NCI-H1417 treated with DMSO at 0.1 percent for 48 hours (cell line): ENCODE measurements at places on chromosomes 1 and 21.

DNA sequence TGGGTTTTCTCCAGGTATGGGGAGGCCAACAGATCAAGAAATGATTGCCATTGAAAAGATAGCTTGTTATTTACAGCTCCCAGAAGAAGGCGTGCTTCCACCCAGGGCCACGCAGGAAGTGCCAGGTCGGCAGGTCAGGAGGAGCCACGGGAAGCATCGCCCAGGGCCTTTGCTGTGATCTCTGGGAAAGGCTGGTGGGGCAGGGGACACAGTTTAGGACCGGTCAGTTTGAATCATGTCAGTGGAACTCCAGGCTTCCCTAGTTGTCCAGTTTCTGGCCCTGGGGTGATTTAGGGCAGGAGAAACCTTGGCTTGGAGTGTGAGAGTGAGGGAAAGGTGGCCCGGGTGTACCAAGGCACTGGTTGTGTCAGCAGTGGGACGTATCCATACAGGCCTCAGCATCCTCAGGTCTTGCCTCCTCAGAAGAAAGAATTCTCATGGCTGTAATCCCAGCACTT lies 11.4 kb downstream of the PLA2G5 start:
- DNase-seq, result no peak

GRCh38 chr1:61083013-61083806 lies 849 bp downstream of the NFIA start:
- DNase-seq, result no peak

- no peak for DNase-seq
These were observed 13.6 kb downstream of the ZYG11B start for GRCh38 chr1:52739699-52740467.

DNA sequence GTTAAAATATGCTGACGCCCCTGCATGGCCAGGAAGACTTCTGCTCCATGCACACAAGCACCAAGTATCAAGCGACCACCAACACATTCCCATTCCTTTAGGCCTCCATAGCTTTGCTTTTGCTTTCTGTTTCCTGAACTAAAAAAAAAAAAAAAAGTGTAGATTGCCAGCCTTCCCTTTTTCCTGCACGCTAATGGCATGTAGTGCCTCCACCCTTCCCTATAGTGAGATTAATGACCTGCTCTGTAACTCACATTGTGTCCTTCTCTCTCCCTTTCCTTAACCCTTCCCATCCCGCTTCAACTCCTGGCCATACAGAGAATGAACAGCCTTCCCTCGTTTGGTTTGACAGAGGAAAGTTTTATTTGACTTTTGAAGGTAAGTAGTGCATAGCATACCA lies 57.1 kb upstream of the DYNLT5 start:
- DNase-seq, result no peak

GRCh38 chr1:156589546-156589945 lies 2.0 kb upstream of the NAXE start:
- no peak for DNase-seq

DNA sequence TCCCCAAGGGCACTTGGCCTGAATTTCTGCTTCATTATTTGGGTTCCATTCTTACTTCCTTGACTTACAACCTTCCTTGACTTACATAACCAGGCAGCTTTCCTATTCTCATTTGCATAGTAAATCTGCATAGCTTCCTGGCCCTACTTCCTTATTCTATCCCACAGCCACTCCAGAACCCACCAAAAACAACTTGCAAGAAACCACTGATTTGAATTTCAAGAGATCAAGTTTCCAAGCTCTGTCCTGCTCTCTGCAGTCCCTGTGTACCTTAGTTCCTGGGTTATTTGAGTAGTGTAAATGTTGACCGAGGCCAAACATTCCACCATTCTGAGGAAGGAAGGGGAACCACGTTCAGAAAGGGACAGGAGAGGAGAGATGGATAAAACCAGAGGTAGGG lies 603.3 kb downstream of the PTPRC start:
- DNase-seq, result no peak

GRCh38 chr1:167973832-167974231 lies 37.0 kb upstream of the MPC2 start:
- DNase-seq, result no peak

- DNase-seq, result no peak
These were observed 105.8 kb downstream of the SIK1 start for GRCh38 chr21:43321111-43321510.

GRCh38 chr1:90779573-90779972 lies 62.5 kb upstream of the BARHL2 start:
- no peak for DNase-seq

GRCh38 chr1:51726544-51727225 lies 109.8 kb downstream of the OSBPL9 start:
- no peak for DNase-seq

DNA sequence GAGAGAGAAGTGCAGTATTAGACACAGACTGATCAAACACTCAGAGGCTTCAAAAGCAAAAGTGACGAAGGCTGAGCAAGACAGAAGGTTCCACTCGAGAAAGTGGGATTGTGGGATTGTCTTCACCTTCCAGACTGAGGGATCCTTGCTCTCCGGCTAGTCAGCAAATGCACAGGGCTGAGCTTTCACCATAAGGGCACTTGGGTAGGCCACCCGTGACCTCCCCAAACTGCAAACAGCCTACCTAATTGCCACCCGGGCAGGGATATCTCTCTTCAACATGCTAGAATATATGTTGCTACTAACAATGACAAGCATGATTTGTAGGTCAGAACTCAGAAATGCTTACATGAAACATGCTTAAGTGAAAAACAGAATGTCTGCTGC lies 35.3 kb upstream of the RIPK4 start:
- no peak for DNase-seq

DNA sequence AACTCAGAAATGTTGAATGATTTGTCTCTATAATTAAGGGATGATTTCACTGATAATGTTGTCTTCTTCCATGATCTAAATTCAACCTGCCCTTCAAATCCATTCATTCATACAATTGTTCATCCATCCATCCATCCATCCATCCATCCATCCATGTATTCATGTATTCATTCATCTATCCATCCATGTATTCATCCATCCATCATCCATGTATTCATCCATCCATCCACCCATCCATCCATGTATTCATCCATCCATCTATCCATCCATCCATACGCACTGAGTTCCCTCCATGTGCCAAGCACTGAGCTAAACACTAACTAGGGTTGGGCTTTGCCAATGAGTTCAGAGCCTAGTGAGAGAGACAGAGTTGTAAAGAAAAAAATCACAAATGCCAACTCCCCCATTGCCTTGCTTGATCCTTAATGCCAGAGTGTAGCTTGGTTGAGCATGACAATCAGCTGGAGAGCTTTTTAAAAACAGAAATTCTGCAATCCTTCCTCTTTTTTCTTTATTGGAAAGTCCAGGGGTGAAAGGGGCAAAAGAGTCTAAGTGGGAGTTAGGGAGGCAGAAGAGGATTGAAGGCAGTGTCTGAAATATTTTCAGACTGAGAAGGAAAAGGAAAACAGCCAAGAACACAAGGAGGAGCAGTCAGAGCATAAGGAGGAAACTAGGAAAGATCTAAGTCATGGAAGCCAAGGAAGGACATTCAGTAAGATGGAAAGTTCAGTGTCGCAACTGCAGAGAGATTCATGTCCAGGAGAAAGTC lies 92.4 kb upstream of the ERG start:
- no peak for DNase-seq

DNA sequence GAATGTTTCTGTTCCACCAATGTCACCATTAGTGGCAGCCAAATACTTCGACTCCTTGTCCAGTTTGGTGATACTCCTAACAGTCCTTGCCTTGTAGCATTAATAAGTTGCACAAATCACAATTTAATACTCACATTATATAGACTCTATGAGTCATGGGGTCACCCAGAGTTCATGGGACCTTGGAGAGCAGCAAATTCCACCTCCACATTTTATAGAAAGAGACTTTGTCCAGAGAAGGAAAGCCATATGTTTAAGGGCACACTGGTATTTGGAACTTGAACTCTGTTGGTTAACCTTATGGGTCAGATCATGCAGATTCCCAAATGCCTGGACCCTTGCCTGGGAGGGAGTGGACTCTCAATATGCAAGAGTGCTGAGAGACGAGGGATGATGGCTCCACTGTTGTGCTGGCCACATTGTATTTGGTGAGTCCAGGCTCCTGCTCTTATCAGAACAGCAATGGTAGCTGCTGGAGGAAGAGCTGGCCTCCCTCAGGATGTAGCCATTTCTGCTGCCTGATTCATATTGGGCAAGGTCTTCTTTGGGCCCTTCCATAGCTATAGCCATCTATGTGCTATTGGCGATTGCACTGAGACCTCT lies 30.6 kb downstream of the DNAJC6 start:
- DNase-seq, result no peak

GRCh38 chr21:41682719-41683179 lies 84.1 kb downstream of the RIPK4 start:
- DNase-seq, result no peak

DNA sequence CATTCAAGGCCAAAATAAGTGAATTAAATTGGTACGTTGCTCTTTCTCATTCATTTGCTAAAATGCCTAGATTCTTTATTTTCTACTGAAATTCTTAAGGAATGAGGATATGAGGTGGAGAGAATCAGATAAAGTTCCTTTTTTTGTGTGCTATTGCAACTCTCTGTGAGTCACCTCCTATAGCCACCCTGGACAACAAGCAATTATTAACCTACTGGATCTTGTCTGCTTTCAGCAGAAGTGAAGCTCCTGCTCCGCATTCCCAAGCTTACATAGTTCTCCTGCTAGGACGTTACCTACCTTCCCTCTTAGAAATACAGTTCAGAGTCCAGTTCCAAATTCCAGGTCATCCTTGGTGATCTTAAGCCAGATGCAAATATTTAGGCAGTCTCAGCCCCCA lies 4.8 kb upstream of the KCNJ6 start:
- no peak for DNase-seq

DNA sequence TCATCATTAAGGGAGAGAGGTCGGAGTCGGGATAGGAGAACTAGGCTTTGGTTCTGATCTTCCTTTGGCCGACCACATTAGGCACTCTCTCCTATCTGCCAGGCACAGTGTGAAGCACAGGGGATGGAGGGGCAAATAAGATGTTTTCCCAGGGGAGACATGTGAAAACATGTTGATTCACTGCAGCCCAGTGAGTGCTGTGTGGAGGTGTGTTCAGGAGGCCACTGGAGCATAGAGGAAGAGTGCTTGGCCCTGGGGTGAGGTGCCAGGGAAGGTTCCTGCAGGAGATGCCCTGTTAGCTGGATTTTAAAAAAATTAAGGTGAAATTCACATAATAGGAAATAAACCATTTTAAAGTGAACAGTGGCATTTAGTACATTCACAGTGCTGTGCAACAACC lies 3.7 kb downstream of the VANGL2 start:
- DNase-seq, result no peak
